ENCODE measurements at places on chromosomes 6 and 20.

- no peak for DNase-seq
Measured at GRCh38 chr6:136764517-136764993, 27.7 kb downstream of the MAP3K5 start.

DNA sequence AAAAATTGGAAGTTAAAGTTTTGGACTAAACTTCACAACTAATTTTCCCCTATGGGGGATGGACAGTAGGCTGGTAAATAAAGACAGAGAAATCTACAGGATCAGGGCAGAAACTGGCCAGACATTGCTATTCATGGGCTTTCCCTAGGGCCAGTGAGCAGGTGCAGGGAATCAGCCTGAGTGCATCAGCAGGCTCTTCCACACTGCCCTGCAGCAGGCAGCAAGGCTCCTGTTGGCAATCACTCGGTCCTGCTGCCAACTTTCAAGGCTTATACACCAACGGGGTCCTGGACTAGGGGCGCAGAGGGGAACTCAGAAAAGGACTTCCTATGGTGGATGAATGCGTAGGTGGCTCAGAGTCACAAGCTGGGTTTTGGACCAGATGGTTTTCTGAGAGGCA is 59.8 kb upstream of the NHSL1 start:
- DNase-seq: no peak

- no peak for DNase-seq
Measured at GRCh38 chr6:55666037-55666436, 87.0 kb upstream of the HMGCLL1 start.

GRCh38 chr6:22218410-22218809 is 78.4 kb downstream of the PRL start:
- no peak for DNase-seq

GRCh38 chr20:17885544-17885943 is 83.0 kb downstream of the SNX5 start:
- DNase-seq: no peak

DNA sequence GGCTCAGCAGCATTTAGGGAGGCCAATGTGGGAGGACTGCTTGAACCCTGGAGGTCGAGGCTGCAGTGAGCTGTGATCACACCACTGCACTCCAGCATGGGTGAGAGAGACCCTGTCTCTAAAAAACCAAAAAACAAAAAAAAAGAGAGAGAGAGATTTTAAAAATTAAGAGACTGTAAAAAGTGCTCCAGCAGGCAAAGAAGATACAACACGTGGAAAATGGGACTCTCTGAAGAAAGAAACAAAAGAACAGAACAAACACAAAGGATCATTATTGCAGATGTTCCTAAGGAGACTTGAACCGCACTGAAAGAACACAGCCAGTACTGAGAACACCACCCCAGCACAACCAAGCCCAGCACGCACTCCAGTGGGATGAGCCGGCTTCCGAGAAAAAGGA is 74.2 kb downstream of the TAF4 start:
- DNase-seq: no peak

DNA sequence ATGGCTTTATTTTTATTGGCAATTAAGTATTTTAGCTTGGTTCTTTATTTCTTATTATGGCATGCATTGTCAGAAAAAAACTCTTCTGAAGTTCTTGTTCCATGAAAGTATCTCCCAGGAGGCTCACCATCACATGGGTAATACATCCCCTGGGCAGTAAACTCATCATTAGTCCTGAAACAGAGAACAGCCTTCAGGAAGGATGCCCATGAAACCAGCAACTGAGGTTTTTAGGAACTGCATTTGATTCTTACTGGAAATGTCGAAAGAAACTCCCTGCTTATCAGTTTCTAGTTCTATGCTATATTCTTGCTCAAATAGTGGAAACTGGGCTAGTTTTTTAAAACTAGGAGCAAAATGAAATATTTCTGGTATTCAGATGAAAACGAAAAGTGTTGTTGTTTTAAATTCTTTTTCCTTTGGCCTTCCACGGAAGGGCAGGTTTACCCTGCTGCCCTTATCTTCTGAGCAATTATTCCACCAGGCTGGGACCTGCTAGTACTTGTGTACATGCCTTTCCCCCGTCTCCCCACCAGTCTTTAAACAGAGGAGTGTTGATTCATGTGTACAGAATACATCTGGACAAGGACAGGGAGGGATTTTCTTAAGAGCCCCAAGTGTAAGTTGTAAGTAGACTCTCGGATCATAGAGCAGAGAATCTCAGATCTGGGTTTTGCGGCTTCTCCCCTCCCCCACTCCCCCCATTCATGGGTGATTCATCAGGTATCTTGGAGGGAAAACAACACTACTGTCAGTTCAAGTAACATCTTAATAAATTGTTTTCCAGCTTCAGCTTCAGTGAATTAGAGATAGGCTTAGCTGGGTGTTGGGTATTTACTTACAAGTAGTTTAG is 81.5 kb downstream of the RTN4IP1 start:
- DNase-seq: no peak

GRCh38 chr6:84280030-84280429 is 52.6 kb upstream of the CEP162 start:
- no peak for DNase-seq

DNA sequence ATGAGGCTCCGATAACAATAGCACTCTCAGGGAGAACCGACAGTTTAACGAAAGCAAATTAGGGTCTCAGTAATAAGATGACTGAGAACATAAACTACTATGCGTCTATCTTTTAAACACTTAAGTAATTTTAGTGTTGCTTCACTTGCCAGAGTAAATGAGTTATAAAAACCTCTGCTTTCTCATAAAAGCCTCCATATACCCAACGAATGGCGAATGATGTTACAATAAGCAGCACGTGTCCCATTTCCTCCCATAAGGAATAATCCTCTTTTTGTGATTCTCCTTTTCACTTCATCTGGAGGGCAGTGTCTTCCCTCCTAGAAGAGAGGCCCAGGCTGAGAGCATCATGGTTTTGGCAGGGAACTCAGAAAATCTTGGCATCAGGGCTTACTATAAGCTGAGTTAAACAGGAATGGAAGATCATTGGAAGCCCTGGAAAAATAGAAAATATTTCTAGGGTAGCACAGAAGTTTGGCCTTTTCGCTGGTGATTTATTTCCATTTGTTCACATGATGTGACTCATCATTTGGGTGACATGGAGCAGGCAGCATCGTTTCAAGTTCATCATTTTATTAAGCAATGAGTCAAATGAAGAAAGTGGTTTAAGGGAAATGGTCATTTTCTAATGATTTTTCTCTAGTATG is 255.4 kb downstream of the ATXN1 start:
- no peak for DNase-seq

GRCh38 chr20:43525021-43525420 is 17.5 kb downstream of the L3MBTL1 start:
- DNase-seq: no peak

- no peak for DNase-seq
Measured at GRCh38 chr6:125110056-125110455, 43.5 kb upstream of the TPD52L1 start.

GRCh38 chr6:34633256-34633655 is 63.3 kb downstream of the ILRUN start:
- DNase-seq: no peak

- DNase-seq: no peak
Measured at GRCh38 chr6:138285800-138286199, 67.5 kb upstream of the PBOV1 start.

GRCh38 chr6:91626911-91627310 is 1040.0 kb upstream of the MAP3K7 start:
- DNase-seq: no peak

- DNase-seq: no peak
Measured at GRCh38 chr6:39696986-39697788, 28.0 kb downstream of the KIF6 start.

- DNase-seq: no peak
Measured at GRCh38 chr6:13614126-13614925, 809 bp upstream of the NOL7 start.

DNA sequence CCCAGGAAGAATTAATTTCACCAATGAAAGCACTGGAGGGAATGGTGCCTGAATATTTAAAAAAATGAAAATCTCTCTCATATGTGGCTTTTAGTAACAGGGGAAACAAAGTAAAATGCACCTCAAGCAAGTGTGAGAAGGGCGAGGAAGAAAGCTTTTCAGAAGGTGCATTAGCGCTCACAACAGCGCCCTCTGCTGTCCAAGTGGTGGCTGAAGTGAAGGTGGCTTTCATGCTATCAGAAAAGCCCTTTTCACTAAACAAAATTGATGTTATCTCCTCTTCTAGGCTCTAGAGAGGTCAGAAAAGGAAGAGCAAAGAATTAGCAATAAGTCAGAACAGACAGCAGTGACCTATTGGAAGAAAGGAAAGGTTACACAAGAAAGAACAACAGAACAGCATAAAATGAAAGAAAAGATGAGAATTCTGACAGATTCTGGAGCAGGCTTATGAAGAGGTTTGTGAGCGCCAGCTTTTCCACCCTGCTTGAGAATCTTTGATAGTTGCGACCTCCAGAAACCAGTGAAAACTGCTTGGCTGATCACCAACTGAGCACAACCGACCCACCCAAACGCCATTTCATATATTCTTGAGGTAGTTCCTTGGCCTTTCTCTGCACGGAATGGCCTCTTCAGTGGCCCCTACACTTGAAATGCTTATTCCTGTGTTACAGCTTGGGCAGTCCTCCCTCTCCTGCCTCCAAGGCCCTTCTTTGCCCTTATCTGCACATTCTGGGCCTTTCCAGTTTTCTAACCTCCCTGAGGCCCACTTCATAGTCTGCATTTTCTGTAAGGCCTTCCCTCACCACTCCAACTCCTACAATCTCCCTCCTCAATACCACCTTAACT is 45.3 kb downstream of the SMLR1 start:
- no peak for DNase-seq

- no peak for DNase-seq
Measured at GRCh38 chr6:121682666-121683065, 247.2 kb downstream of the GJA1 start.

- DNase-seq: no peak
Measured at GRCh38 chr6:88062376-88062775, 14.7 kb downstream of the SPACA1 start.

DNA sequence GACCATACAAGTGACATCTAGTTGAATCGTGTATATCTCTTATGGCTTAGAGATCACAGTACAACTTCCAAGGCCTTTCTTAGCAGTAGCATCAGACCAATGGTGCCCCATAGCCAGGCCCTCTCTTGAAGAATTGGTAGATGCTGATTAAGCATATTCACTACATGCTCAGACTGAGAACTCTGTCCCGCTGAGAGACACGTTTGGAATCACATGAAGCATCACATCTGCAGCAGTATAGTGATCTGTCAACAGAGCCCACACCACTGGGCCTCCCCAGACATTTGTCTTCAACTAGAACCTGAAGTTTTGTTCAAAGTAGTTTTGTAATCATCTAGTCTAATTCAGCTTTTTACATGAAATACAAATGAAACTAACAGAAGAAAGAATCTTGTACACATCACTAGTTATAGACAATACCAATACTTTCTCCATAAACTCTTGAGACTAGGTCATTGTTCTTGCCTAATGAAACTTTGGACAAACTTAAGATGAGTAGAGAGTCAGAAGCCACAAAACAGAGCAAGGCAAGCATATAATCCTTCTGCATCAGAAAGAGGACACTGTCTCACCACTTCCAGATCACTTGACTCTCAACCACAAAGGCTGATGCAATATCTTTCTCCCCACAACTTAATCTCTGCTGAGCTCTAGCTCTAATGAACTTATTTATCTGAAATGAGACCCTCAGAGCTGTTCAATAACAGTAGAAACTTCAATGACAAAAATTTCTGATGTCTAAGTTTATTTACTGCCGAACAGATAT is 182.7 kb downstream of the TBX18 start:
- DNase-seq: no peak

DNA sequence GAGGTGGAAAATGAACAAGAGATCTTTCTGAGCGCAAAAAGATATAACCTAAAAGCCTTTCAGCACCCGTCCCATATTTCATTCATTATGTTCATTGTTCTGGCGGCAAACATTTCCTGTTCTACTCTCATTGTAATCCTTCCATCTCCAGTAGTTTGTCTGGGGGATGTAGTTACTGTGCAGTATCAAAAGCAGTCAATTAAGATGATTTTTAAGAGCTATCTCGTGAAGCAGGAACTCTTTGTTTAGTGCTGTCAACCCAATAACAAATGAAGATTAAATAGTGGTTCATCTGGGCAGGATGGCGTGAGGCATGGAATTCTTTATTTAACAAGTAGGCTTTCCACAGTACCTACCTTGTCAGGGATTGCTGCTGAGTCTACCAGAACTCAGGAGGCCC is 876.7 kb downstream of the HACE1 start:
- DNase-seq: no peak

DNA sequence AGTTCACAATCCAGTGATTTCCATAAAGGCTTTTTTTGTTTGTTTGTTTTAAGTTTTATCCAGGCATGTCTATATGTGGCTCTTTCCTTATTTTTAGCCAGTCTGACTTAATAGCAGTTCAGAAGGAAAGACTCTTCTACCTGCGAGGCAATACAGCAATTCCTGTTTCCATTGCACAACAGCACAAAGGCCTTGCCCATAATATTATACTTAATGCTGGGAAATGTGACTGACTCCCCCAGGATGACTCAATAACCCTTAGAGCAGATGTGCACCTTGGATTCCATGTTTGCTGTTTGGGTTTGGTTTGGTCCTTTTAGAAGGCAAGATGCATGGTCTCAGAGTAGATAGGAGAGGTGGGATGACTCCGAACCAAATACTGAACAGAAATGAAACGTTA is 184.1 kb downstream of the MTFR2 start:
- no peak for DNase-seq

- DNase-seq: no peak
Measured at GRCh38 chr6:7900621-7901020, 10.0 kb downstream of the TXNDC5 start.

- no peak for DNase-seq
Measured at GRCh38 chr6:168583126-168583525, 142.1 kb downstream of the SMOC2 start.

DNA sequence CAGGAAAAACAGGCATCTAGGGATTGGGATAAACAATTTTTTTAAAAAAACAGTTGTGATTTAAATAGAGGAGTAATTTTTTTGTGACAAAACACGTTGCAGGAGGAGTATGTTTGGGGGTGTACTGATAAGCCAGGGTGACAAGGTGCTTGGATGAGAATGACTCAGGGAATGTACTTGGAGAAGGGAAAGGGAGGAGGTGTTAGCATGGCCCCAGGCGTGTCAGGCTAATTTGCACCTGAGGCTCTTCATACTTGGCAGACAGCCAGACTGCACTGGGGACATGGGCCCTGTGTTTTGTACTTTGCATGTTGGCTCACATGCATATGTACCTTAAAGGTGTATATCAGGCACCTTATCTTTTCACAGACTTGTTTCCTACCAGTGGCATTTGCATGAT is 22.8 kb downstream of the PANK2 start:
- no peak for DNase-seq

DNA sequence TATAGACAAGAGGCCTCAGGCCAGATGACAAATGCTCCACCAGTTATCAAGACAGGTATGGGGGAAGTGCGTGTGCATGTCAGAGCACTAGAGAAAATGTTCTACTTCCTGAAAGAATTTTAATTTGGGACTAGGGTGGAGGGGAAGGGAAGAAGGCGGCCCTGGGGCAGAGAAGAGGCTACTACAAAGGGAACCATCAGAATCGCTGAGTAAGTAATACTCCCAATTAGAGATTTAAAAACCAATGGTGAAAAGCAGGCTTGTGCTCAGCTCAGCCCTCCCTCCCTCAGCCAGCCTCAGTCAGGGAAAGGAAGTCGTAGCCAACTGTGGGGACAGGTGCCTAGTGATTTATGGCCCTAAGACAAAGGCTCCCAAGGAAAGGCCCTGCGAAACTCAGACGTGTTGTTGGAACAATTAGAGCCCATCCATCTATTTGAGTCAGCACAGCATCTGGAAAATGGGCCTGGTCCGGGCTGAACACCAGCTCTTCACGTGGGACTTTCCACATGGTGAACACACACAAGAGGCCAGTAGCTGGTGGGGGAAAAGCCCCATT is 15.0 kb upstream of the MAFB start:
- DNase-seq: no peak

GRCh38 chr20:41639630-41640029 is 21.5 kb upstream of the CHD6 start:
- DNase-seq: no peak

Data from brain pericyte (primary cell).